Renal cortical epithelial cell (primary cell): ENCODE measurements at places on chromosomes 7 and 10. TPM values are rescaled to one million over a fixed set of nuclear protein-coding genes. Genes with fewer than 3 reads are reported as not detected.

The FKBP6 gene
- total RNA-seq, result not detected in 2 replicates

The PYROXD2 gene
- total RNA-seq, result 4.6 and 8.7 TPM in 2 replicates

The ERCC6 gene
- total RNA-seq, result 9.7 and 24.3 TPM in 2 replicates

The REEP3 gene
- total RNA-seq, result 85.7 and 90.6 TPM in 2 replicates

The PRSS37 gene
- not detected in 2 replicates for total RNA-seq

The PTN gene
- total RNA-seq, result 0.45 and 4.7 TPM in 2 replicates

The CC2D2B gene
- 0.30 and 0.69 TPM in 2 replicates for total RNA-seq

The OGDHL gene
- total RNA-seq, result 7.1 and 58.5 TPM in 2 replicates

The MOGAT3 gene
- total RNA-seq, result not detected in 2 replicates

The PLEKHS1 gene
- under 0.01 and 0.45 TPM in 2 replicates for total RNA-seq

The GDF10 gene
- total RNA-seq, result not detected in 2 replicates

The NEUROD6 gene
- total RNA-seq, result not detected in 2 replicates

The NAT16 gene
- total RNA-seq, result not detected in 2 replicates

The ING3 gene
- total RNA-seq, result 18.6 and 20.4 TPM in 2 replicates

The SLC13A1 gene
- total RNA-seq, result not detected in 2 replicates

The HACD1 gene
- total RNA-seq, result 24.5 and 40.3 TPM in 2 replicates

The OR6B1 gene
- total RNA-seq, result not detected in 2 replicates

The MRC1 gene
- 0.10 and 0.17 TPM in 2 replicates for total RNA-seq

The SH2D4B gene
- total RNA-seq, result under 0.01 TPM in 1 of 2 replicates, not detected in the other

The SEMA3E gene
- 0.35 and 4.7 TPM in 2 replicates for total RNA-seq

The SFTPA1 gene
- total RNA-seq, result not detected in 2 replicates

The LRRTM3 gene
- total RNA-seq, result not detected in 2 replicates

The CCL24 gene
- total RNA-seq, result not detected in 2 replicates

The EMX2 gene
- 2.8 and 15.9 TPM in 2 replicates for total RNA-seq

The CAMK1D gene
- 0.69 and 1.5 TPM in 2 replicates for total RNA-seq

The ATOH7 gene
- total RNA-seq, result 0.05 TPM in 1 of 2 replicates, not detected in the other

The CFAP43 gene
- total RNA-seq, result 0.52 and 4.7 TPM in 2 replicates

The STRA8 gene
- total RNA-seq, result not detected in 2 replicates

The KAZALD1 gene
- total RNA-seq, result 1.0 and 1.1 TPM in 2 replicates

The SPOCK2 gene
- total RNA-seq, result 2.0 and 41.8 TPM in 2 replicates

The PLPP4 gene
- total RNA-seq, result 20.0 and 30.3 TPM in 2 replicates

The C10orf62 gene
- 0.35 and 3.2 TPM in 2 replicates for total RNA-seq

The UCMA gene
- total RNA-seq, result not detected in 2 replicates

The SEC61A2 gene
- total RNA-seq, result 9.4 and 17.5 TPM in 2 replicates

The TWIST1 gene
- total RNA-seq, result not detected in 2 replicates

The DNAJC30 gene
- 1.0 and 1.9 TPM in 2 replicates for total RNA-seq

The PKD1L1 gene
- under 0.01 and 0.35 TPM in 2 replicates for total RNA-seq

The TPST1 gene
- total RNA-seq, result 29.5 and 82.1 TPM in 2 replicates

The CHN2 gene
- 3.5 TPM in 2 replicates for total RNA-seq

The PDK4 gene
- 1.9 and 5.8 TPM in 2 replicates for total RNA-seq

The OPN1SW gene
- total RNA-seq, result not detected in 2 replicates
